ENCODE measurements at places on chromosomes 3 and 15. TPM values are rescaled to one million over a fixed set of nuclear protein-coding genes. Genes with fewer than 3 reads are reported as not detected.

GRCh38 chr3:141371882-141372281 is 3.6 kb downstream of the ZBTB38 start:
- DNase-seq = no peak
- peaks cover 4% of the 10 kb centered on the region for H3K4me1 ChIP-seq
- no peaks in the 10 kb centered on the region for H3K27me3 ChIP-seq

The PLXND1 gene
- not detected for polyA plus RNA-seq

The SPESP1 gene
- polyA plus RNA-seq = not detected

DNA sequence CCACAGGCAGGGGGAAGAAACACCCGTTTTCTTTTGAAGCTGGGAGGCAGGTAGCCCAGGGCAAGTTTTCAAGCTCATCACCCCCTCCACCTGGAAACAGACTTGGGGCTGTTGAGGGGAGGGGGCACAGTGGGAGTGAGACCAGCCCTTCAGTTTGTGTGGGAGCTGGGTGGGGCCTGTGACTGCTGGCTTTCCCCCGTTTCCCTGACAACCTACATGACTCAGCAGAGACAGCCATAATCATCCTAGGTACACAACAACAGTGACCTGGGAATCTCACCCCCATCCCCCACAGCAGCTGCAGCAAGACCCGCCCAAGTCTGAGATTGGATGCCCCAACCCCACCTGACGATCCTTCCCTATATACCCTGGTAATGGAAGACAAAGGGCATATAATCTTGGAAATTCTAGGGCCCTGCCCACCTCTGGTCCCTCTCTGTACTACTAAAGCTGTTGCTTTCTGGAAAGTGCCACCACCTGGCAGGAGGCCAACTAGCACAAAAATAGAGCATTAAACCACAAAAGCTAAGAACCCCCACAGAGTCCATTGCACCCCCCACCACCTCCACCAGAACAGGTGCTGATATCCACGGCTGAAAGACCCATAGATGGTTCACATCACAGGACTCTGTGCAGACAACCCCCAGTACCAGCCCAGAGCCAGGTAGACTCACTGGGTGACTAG is 422.2 kb upstream of the SGO1 start:
- no peaks in the 10 kb centered on the region for H3K27me3 ChIP-seq
- no peaks in the 10 kb centered on the region for H3K4me1 ChIP-seq
- no peak overlapping the region for H3K4me3 ChIP-seq
- DNase-seq = no peak
- no peak overlapping the region for H3K27ac ChIP-seq

The ATP13A4 gene
- polyA plus RNA-seq = not detected

- H3K36me3 ChIP-seq = peaks cover 5% of the 10 kb centered on the region
- peak overlapping the region; percentile 93 for H3K27ac ChIP-seq
- peaks cover 9% of the 10 kb centered on the region for H3K27me3 ChIP-seq
- no peak for DNase-seq
Observed at GRCh38 chr15:32909431-32909830, 191.6 kb downstream of the GREM1 start.

The SPINK8 gene
- polyA plus RNA-seq = not detected

The CPB1 gene
- polyA plus RNA-seq = not detected

DNA sequence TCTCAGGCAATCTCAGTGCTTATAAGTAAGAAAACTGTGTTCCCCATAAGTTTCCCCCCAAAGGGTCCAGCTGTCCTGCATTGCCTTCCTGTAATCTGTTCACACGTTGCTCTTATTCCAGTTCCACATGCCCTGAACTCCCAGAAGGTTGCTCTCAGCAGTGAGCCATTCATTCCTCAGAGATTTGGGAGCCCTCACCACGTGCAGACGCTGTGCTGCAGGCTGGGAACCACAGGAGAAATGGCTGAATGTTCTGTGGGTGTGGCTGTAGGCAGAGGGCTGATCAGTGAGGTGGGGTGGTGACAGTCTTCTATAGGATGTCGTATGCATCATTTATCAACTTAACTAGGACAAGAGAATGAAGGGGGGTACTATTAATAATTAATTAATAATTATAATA is 3.3 kb upstream of the THSD4 start:
- H3K36me3 ChIP-seq = no peaks in the 10 kb centered on the region
- H3K27me3 ChIP-seq = peaks cover 28% of the 10 kb centered on the region
- H3K27ac ChIP-seq = no peak overlapping the region
- no peak for DNase-seq

The ANKRD34C gene
- polyA plus RNA-seq = not detected

DNA sequence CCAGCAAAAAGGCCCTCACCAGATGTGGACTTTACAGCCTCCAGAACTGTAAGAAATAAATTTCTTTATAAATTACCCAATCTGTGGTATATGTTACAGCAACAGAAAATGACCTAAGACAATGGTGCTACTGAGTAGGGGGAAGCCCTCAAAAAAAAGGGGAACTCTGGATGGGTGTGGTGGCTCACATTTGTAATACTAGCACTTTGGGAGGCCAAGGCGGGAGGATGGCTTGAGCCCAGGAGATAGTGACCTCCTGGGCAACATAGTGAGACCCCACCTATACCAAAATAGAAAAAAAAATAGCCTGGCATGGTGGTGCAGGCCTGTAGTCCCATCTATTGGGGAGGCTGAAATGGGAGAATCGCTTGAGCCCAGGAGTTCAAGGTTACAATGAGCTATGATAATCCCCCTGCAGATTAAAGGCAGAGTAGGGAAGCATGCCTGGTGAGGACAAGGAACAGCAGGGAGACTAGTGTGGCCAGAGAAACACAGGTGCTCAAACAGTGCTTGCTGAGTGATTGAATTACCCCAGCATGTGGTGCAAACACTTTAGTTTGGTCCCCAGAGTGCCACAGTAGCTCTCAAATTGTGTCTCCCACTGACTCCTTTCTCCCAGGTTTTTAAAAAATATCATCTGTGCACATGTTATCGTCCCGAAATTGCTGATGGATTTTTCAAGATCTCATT is 13.9 kb upstream of the USP3 start:
- peak overlapping the region; percentile 91 for H3K4me3 ChIP-seq
- H3K27me3 ChIP-seq = no peaks in the 10 kb centered on the region
- peak overlapping the region; percentile 93 for H3K27ac ChIP-seq
- no peaks in the 10 kb centered on the region for H3K36me3 ChIP-seq

DNA sequence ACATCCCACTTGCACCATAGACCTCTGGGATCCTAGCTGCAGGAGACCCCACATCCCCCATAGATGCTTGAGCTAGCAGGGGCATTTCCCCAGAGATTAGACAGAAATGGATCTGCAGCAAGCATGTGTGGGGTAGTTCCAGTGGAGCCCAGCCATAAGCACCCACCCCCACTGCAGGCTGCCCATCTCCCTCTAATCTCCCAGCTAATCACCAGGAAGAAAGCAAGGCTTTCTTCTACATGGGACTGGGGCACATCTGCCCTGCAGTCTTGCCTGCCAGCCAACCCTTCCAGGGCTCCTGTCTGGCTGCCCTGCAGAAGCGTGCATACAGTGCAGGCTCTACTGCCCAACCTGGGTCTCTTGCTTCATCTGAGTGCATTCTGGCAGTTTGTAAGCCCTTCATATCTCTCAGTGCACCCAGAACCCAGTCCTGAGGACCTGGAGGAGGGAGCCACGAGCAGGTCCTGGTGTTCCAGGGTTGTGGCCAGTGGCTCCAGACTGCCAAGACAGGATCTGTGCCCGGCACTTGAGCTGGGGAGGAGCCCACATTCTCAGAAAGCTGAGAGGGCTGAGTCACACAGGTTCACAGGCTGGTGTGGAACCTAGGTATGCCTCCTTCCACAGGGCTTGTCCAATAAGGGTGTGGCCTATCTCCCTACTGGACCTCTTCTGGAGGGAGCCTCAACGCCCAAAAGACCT is 49.9 kb upstream of the IGSF11 start:
- H3K27me3 ChIP-seq = peaks cover 20% of the 10 kb centered on the region
- DNase-seq = no peak
- no peaks in the 10 kb centered on the region for H3K4me1 ChIP-seq
- no peak overlapping the region for H3K27ac ChIP-seq

DNA sequence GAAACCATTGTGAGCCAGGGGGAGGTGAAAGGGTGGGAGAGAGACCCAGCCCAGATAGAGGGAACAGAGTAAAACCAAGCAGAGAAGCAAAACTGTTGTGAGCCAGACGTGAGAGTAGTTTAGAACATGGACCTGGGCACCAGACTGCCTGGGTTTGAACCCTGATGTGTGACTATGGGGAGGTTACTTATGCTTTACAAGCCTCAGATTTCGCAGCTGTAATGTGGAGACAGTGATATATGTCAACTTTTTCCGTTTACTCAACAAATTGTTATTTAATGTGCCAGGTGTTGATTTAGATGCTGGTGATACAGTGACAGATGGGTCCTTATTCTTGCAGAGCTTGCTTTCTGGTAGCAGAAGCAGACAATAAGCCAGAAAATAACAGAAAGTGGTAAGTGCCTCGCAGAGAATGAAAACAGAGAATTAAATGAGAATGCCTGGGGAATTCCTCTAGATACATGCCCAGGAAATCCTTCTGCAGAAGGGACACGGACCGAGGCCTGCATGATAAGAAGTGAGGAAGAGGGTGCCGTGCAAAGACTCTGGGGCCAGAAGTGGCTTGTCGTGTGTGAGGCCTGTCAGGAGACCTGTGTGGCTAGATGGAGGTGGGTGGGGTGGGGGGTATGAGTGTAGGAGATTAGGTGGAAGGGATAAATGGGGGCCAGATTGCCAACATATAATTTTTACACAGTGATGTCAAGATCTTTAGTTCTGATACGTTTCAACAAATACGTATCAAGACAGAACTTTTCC is 15.0 kb downstream of the KAT2B start:
- H3K4me3 ChIP-seq = no peak overlapping the region
- H3K4me1 ChIP-seq = peaks cover 26% of the 10 kb centered on the region
- H3K27ac ChIP-seq = no peak overlapping the region
- no peaks in the 10 kb centered on the region for H3K36me3 ChIP-seq

DNA sequence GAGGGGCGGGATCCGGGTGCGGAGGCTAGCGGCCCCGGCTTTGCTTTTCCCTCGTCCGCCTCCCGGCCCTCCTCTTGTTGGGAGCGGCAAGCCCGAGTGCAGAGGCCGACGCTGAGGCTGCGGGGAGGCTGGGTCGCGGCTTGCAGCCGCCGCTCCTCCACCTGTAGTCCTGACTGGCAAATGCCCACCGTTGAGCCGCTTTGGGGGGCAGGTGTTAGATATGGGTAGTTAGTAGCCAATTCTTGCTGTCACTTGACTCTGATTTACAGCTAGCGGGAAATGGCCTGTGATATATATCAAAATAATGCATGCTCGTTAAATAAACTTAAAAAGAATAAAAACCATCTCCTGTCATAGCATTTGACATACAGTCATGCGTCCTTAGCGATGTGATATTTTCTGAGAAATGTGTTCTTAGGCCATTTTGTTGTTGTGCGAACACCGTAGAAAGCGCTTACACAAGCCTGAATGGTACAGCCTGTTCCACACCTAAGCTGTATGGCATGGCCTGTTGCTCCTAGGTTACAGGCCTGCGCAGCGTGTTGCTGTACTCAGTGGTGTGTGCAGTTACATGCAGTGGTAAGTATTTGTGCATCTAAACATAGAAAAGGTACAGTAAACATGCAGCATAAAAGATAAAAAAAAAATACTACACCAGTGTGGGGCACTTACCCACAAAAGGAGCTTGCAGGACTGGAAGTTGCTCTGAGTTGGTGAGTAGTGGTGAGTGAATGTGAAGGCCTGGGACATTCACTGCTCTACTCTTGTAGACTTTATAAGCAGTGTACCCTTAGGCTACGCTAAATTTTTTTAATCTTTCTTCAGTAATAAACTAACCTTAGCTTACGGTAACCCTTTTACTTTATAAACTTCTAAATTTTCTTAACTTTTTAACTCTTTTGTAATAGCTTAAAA is 873 bp downstream of the CAPN7 start:
- peak; percentile 6 for DNase-seq
- no peaks in the 10 kb centered on the region for H3K27me3 ChIP-seq
- peak overlapping the region; percentile 92 for H3K27ac ChIP-seq
- H3K36me3 ChIP-seq = peaks cover under 1% of the 10 kb centered on the region
- peaks cover 25% of the 10 kb centered on the region for H3K4me1 ChIP-seq

The SERINC4 gene
- polyA plus RNA-seq = 1.8 TPM

- peaks cover 15% of the 10 kb centered on the region for H3K36me3 ChIP-seq
- H3K27ac ChIP-seq = peak overlapping the region; percentile 3
- H3K4me1 ChIP-seq = no peaks in the 10 kb centered on the region
- no peak overlapping the region for H3K4me3 ChIP-seq
- DNase-seq = no peak
Observed at GRCh38 chr3:179681492-179682263, 28.8 kb downstream of the USP13 start.

- no peak overlapping the region for H3K27ac ChIP-seq
- DNase-seq = no peak
- H3K27me3 ChIP-seq = peaks cover 18% of the 10 kb centered on the region
Observed at GRCh38 chr3:132017137-132017536, 17.7 kb downstream of the CPNE4 start.

The TICRR gene
- not detected for polyA plus RNA-seq

GRCh38 chr3:114454551-114455251 is 160.9 kb downstream of the TIGIT start:
- H3K36me3 ChIP-seq = no peaks in the 10 kb centered on the region
- no peak overlapping the region for H3K4me3 ChIP-seq
- H3K4me1 ChIP-seq = peaks cover 16% of the 10 kb centered on the region
- no peaks in the 10 kb centered on the region for H3K27me3 ChIP-seq

DNA sequence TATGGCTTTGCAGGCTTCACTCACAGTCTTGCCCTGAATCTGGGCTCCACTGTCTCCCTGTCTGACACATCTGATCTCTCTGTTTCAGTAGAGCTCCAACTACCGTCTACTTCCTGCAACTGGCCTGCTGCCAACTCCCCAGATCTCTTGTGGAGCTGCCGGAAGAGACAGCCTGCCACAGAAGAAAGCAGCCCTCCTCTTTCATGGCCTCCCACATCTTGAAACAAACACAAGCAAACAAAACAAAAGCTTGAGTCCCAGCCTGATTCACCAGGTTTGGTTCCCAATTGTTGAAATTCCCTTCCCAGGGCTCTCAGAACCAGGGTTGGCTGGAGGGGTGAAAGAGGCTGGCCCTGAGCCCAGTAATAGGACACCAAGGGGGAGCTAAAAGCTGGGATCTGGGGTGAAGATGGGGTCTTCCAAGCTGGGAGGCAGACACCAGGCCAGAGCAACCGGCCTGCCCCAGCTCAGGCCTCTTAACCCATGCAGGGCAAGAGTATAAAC is 55.3 kb upstream of the CA12 start:
- H3K27ac ChIP-seq = no peak overlapping the region
- no peaks in the 10 kb centered on the region for H3K27me3 ChIP-seq
- peaks cover 5% of the 10 kb centered on the region for H3K4me1 ChIP-seq
- H3K4me3 ChIP-seq = no peak overlapping the region

The MINAR1 gene
- polyA plus RNA-seq = 0.13 TPM

- no peaks in the 10 kb centered on the region for H3K36me3 ChIP-seq
- no peak for DNase-seq
- peaks cover 2% of the 10 kb centered on the region for H3K4me1 ChIP-seq
Observed at GRCh38 chr3:12832350-12833221, 8.8 kb downstream of the RPL32 start.

- no peaks in the 10 kb centered on the region for H3K4me1 ChIP-seq
- H3K4me3 ChIP-seq = no peak overlapping the region
- DNase-seq = no peak
- H3K27ac ChIP-seq = no peak overlapping the region
Observed at GRCh38 chr3:129534428-129535027, 6.1 kb downstream of the RHO start.

The TM4SF4 gene
- polyA plus RNA-seq = not detected

The SLC9A9 gene
- 31.5 TPM for polyA plus RNA-seq

Measured in naive B cell (primary cell).